ENCODE measurements at places on chromosomes 11 and 22. TPM values are rescaled to one million over a fixed set of nuclear protein-coding genes. Genes with fewer than 3 reads are reported as not detected.

The KLHL22 gene
- total RNA-seq = 9.9 TPM

The SLC22A9 gene
- total RNA-seq = not detected

The IRAG1 gene
- 2.1 TPM for total RNA-seq

The NRGN gene
- not detected for total RNA-seq

The KCNJ11 gene
- 11.0 TPM for total RNA-seq

The MN1 gene
- 0.54 TPM for total RNA-seq

The SLC1A2 gene
- 38.1 TPM for total RNA-seq

The CASP12 gene
- 0.20 TPM for total RNA-seq

GRCh38 chr11:25961539-25961938, 370.4 kb upstream of the ANO3 start:
- no peak overlapping the region for H3K27ac ChIP-seq
- no peaks in the 10 kb centered on the region for H3K36me3 ChIP-seq
- H3K4me3 ChIP-seq = no peak overlapping the region

DNA sequence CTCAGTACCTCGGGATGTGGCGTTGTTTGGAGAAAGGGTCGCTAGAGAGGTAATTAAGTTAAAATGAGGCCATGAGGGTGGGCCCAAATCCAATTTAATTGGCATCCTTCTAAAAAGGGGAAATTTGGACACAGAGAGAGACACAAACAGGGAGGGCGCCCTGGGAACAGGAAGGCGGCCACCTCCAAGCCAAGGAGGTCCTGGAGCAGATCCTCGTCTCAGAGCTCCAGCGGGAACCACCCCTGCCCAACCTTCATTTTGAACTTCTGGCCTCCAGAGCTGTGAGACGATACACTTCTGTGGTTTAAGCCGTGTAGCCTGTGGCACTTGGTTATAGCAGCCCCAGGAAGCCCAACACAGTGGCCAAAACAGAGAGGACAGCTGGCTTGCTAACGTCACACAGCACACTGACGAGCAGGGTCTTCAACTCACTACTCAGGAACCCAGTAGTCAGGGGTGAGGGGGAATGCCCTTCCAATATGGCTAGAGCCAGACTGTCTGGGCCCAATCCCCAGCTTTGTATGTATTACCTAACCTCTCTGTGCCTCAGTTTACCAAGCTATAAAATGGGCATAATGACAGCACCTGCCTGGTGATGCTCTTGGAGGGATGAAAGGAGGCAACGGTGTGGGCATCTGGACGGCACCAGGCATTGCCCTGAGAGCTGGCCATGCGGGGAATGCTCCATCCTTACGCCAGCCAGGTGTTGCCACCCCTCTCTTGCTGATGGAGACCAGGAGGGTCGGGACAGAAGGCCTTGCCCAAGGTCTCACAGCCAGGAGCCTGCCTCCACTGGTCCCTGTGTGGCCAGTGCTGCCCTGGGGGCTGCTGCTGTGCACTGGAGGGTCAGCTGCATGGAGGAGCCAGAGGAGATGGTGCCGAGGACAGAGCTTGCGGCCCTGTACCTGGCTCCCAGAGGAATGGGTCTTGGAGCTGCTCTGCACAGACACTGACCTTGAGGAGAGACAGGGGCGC, 53.3 kb upstream of the LINC01488 start:
- DNase-seq = no peak
- H3K4me3 ChIP-seq = no peak overlapping the region
- H3K36me3 ChIP-seq = no peaks in the 10 kb centered on the region
- no peaks in the 10 kb centered on the region for H3K27me3 ChIP-seq

GRCh38 chr11:128052912-128053641, 534.3 kb downstream of the ETS1 start:
- no peak overlapping the region for H3K27ac ChIP-seq
- H3K4me3 ChIP-seq = no peak overlapping the region
- H3K4me1 ChIP-seq = no peaks in the 10 kb centered on the region
- no peaks in the 10 kb centered on the region for H3K27me3 ChIP-seq
- no peaks in the 10 kb centered on the region for H3K36me3 ChIP-seq

DNA sequence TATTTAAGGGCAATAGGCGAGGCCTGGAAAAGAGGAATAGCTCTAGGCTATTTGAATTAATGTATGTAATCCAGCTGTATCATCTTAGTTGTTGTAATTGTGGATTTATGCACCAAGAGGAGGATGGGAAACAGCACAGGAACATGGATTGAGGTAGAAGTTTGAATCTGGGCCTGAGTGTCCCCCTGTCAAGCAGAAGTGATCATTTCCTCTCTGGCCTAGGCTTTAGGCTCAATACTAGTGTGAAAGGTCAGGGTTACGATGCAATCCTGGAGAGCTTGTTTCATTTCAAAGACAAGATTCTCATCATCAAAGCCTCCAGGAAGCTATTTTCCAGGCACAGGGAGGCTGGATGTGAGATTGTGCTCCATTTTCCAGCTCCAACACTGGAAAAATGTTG, 77.9 kb upstream of the HSD17B12 start:
- H3K27me3 ChIP-seq = no peaks in the 10 kb centered on the region
- no peaks in the 10 kb centered on the region for H3K36me3 ChIP-seq
- no peak overlapping the region for H3K4me3 ChIP-seq
- no peak for DNase-seq
- no peaks in the 10 kb centered on the region for H3K4me1 ChIP-seq

DNA sequence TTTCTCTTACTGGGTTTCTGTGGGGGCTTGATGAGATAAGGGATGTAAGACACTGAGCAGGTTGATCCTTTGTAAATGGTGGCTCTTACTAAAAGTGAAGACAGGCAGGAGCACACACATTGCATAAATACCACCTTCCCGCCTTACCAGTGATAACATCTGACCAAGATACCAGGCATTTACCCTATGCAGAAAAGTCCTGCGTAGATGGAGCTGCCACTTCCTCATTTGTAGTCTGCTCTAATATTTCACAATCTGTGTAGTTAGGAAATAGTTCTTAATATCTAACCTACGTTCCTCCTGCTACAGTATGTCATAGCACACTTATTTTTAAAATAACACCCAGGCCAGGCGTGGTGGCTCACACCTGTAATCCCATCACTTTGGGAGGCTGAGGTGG, 23.9 kb upstream of the SWAP70 start:
- no peak overlapping the region for H3K4me3 ChIP-seq
- no peaks in the 10 kb centered on the region for H3K4me1 ChIP-seq
- no peaks in the 10 kb centered on the region for H3K27me3 ChIP-seq
- H3K36me3 ChIP-seq = no peaks in the 10 kb centered on the region

DNA sequence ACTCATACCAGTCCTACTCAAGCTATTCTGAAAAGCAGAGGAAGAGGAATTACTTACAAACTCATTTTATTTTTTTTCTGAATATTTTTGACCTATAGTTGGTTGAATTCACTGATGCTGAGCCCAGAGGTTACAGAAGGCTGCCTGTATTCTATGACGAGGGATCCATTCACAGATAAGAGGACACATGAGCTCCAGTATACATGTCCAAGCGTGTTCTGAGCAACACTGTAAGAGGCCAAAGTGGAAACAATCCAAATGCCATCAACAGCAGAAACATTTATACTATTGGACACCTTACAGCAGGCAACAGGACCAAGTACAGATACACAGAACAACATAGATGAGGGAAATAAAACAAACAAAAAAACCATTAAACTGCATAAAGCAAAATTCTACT, 10.3 kb downstream of the KDM4E start:
- DNase-seq = no peak
- no peak overlapping the region for H3K4me3 ChIP-seq
- no peaks in the 10 kb centered on the region for H3K27me3 ChIP-seq
- no peak overlapping the region for H3K27ac ChIP-seq

DNA sequence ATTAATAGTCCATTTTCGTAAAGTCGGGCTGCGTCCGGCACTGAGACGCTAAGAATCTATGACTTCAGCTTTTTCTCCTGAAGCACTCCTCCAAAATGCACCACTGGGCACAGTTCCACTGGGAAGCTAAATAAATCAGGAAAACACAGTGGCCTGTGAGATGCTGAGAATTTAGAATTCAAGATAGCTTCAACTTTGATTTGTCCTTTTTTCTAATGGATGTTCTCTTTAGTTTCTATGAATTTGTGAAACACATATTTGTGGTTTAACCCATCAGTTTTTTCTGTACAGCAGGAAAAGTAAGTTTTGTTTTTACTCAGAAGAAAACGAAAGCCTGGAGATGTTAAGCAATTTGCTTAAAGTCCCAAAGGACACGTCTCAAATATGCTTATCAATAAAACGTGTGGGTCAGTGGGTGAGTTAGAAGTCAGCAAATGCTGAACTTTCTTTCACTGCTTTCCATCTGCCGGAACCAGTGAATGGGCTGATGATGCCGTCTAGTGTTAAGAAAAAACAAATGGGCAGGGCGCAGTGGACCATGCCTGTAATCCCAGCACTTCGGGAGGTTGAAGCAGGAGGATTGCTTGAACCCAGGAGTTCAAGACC, 40.7 kb upstream of the CLMP start:
- H3K27me3 ChIP-seq = no peaks in the 10 kb centered on the region
- DNase-seq = no peak
- H3K27ac ChIP-seq = no peak overlapping the region
- H3K36me3 ChIP-seq = no peaks in the 10 kb centered on the region

DNA sequence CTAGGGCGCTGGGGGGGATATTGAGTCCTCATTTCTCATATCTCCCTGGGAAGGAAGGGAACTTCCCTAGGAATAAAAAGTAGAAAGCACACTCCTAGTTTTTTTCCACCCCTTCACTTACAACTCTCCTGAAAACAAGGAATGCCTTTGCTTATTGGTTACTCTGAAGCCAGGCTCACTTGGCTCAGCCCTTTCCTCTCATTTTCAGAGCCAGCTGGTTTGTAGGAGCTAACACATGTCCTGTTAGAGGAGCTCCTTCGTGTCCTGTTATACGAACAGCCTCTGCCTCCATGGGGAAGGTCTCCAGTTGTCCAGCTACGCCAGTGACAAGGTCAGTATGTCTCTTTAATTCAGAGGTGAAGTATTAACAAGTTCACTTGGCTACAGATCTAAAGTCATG, 17.6 kb downstream of the ALKBH8 start:
- H3K27me3 ChIP-seq = no peaks in the 10 kb centered on the region
- H3K36me3 ChIP-seq = no peaks in the 10 kb centered on the region
- DNase-seq = no peak
- H3K27ac ChIP-seq = no peak overlapping the region
- H3K4me3 ChIP-seq = no peak overlapping the region

GRCh38 chr22:47047321-47048122, 285.1 kb downstream of the TBC1D22A start:
- H3K27me3 ChIP-seq = no peaks in the 10 kb centered on the region
- no peak overlapping the region for H3K27ac ChIP-seq
- peak; percentile 36 for DNase-seq
- H3K4me1 ChIP-seq = peaks cover 9% of the 10 kb centered on the region
- H3K4me3 ChIP-seq = no peak overlapping the region

GRCh38 chr22:46049726-46050450, 72.9 kb upstream of the WNT7B start:
- DNase-seq = no peak
- H3K27ac ChIP-seq = peak overlapping the region; percentile 97
- H3K4me3 ChIP-seq = no peak overlapping the region
- H3K27me3 ChIP-seq = no peaks in the 10 kb centered on the region

- DNase-seq = no peak
- no peaks in the 10 kb centered on the region for H3K36me3 ChIP-seq
- no peak overlapping the region for H3K4me3 ChIP-seq
- no peaks in the 10 kb centered on the region for H3K27me3 ChIP-seq
- H3K27ac ChIP-seq = no peak overlapping the region
Observed at GRCh38 chr11:102241026-102241425, 76.3 kb upstream of the BIRC3 start.

DNA sequence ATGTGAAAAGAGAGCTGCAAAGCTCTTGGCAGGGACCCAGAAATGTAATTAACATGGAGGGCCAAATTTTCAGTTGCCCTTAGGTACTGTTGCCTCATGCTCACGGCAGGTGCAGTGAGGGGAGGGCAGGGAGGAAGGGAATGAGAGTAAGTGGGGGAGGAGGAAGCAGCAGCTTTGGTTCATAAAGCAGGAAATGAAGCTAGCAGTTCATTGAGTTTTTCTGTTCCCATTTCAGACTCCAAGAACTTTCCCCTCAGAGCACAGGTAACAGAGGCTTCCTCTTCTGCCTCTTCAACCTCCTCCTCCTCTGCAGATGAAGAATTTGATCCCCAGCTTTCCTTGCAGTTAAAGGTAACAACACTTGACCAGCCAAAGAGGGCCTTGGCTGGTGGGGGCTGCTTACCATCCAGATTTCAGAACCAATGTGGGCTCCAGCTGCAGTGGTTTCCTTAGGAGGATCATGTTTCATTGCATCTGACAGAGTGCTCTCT, 57.9 kb upstream of the PARVA start:
- no peaks in the 10 kb centered on the region for H3K4me1 ChIP-seq
- no peak overlapping the region for H3K4me3 ChIP-seq
- no peaks in the 10 kb centered on the region for H3K27me3 ChIP-seq
- H3K36me3 ChIP-seq = no peaks in the 10 kb centered on the region

Data from pancreas (tissue), 10 donors.